ENCODE measurements at places on chromosomes 11 and 22.

DNA sequence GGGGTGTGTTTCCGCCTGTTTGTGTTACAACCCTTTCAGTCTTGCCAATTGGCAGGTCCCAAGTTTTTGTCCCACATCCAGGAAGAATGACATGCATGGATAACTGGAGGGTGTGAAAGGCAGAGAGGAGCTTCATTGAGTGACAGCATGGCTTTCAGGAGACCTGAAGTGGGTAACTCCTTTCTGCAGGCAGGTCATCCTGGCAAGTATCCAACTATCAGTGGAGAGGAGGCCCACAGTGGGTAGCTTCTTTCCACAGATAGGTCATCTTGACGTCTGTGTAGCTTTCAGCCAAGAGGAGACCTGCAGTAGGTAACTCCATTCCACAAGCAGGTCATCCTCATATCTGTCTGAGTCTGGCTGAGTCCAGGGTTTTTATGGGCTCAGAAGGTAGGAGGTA lies 1268.8 kb upstream of the CNTN5 start:
- no peaks in the 10 kb centered on the region for H3K4me1 ChIP-seq
- no peak overlapping the region for H3K4me3 ChIP-seq
- no peak overlapping the region for H3K27ac ChIP-seq
- H3K27me3 ChIP-seq = no peaks in the 10 kb centered on the region
- DNase-seq = no peak

GRCh38 chr11:72930008-72930407 lies 115.8 kb downstream of the ATG16L2 start:
- no peak overlapping the region for H3K4me3 ChIP-seq
- H3K27ac ChIP-seq = no peak overlapping the region
- H3K4me1 ChIP-seq = peaks cover 5% of the 10 kb centered on the region
- no peaks in the 10 kb centered on the region for H3K27me3 ChIP-seq

DNA sequence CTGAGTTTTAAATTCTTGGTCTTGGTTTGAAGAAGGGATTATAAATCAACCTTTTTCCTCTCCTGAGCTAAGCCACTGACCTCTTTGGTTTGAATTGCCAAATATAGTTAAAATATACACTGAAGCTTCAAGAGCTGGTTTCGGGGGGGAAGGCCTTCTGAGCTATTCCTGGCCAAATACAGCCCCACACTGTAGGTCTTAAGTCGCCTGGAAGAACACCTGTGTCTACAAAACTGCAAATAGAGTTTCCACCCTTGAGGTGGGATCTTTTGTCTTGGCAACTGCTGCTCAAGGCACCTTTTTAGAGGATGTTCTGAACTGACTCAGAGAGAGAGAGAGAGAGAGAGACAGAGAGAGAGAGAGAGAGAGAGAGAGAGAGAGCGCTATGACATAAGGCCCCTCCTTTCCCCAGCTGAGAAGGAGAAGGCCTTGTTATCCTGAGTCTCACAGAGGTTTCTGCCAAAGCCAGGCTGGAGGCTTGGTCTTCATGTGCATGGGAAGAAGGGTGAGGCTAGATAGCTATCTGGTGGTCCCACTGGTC lies 5.5 kb downstream of the ADM start:
- no peaks in the 10 kb centered on the region for H3K36me3 ChIP-seq
- H3K27me3 ChIP-seq = no peaks in the 10 kb centered on the region
- H3K4me3 ChIP-seq = no peak overlapping the region
- H3K4me1 ChIP-seq = peaks cover 42% of the 10 kb centered on the region
- peak overlapping the region; percentile 92 for H3K27ac ChIP-seq

DNA sequence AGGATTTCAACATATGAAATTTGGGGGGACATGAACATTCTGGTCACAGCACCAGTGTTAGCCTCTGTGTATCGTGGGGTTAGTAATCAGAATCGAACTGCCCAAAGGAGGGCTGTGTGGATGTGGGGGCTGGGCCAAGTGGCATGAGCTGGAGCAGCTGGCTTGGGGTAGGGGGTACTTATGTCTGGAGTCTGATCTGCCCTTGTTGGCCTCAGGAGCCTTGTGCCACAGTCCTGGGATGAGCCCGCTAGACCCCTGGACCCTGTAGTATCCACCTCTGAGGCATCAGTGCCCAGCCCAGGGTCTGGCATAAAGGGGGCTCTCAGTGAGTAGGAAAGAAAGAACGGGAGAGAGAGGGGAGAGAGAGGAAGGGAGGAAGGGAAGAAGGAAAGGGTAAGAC lies 67.3 kb downstream of the LRRC32 start:
- peaks cover 19% of the 10 kb centered on the region for H3K4me1 ChIP-seq
- no peak for DNase-seq
- no peaks in the 10 kb centered on the region for H3K36me3 ChIP-seq
- H3K27ac ChIP-seq = peak overlapping the region; percentile 63

GRCh38 chr22:22125579-22126468 lies 118.8 kb upstream of the VPREB1 start:
- H3K27ac ChIP-seq = no peak overlapping the region
- no peak for DNase-seq
- H3K4me3 ChIP-seq = no peak overlapping the region
- peaks cover 2% of the 10 kb centered on the region for H3K27me3 ChIP-seq
- no peaks in the 10 kb centered on the region for H3K4me1 ChIP-seq

DNA sequence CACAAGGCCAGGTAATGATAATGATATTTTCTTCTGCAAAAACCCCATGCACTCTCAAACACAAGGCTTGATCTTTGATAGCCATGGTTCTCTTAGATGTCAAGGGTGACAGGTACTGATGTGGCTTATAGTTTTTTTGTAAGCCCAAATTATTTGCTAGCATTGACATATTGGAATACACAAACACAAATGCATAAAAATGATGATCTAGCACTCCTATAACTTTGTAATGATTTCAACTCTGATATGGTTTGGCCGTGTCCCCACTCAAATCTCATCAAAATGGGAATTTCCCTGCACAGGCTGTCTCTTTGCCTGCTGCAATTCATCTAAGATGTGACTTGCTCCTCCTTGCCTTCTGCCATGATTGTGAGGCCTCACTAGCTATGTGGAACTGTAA lies 572.5 kb upstream of the CCDC90B start:
- H3K4me1 ChIP-seq = no peaks in the 10 kb centered on the region
- no peak overlapping the region for H3K4me3 ChIP-seq
- no peak overlapping the region for H3K27ac ChIP-seq
- no peaks in the 10 kb centered on the region for H3K27me3 ChIP-seq
- no peaks in the 10 kb centered on the region for H3K36me3 ChIP-seq

GRCh38 chr22:39703091-39703490 lies 132.5 kb downstream of the CACNA1I start:
- peak overlapping the region; percentile 53 for H3K27ac ChIP-seq
- H3K27me3 ChIP-seq = no peaks in the 10 kb centered on the region
- H3K36me3 ChIP-seq = no peaks in the 10 kb centered on the region

- DNase-seq = no peak
- no peak overlapping the region for H3K27ac ChIP-seq
- H3K4me3 ChIP-seq = no peak overlapping the region
These were observed 72.2 kb downstream of the CCDC81 start for GRCh38 chr11:86446924-86447285.

- DNase-seq = peak; percentile 43
- H3K4me3 ChIP-seq = peak overlapping the region; percentile 56
- H3K27me3 ChIP-seq = no peaks in the 10 kb centered on the region
These were observed 269.9 kb upstream of the SORL1-AS1 start for GRCh38 chr11:121722431-121723245.

DNA sequence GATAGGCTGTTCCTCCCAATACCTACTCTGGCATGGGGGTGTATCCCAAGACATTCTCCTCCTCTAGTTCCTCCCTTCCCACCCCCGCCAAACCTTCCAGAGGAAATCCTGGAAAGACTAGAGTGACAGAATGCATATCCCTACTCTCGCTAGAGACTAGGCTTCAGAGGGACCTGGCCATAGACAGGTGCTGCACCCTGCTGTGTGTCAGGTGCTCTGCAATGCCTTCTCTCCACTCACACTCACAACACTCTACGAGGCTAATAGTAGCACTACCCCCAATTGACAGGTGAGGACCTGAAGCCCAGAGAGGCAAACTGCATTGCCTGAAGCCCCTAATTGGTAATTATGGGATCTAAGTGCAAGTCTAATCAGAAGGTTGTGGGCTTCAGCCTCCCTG lies 46.2 kb upstream of the LMO1 start:
- no peaks in the 10 kb centered on the region for H3K4me1 ChIP-seq
- no peaks in the 10 kb centered on the region for H3K36me3 ChIP-seq
- no peaks in the 10 kb centered on the region for H3K27me3 ChIP-seq
- H3K4me3 ChIP-seq = no peak overlapping the region
- H3K27ac ChIP-seq = no peak overlapping the region
- no peak for DNase-seq

- no peak overlapping the region for H3K4me3 ChIP-seq
- no peaks in the 10 kb centered on the region for H3K36me3 ChIP-seq
- no peak for DNase-seq
- no peaks in the 10 kb centered on the region for H3K27me3 ChIP-seq
- no peak overlapping the region for H3K27ac ChIP-seq
These were observed 38.4 kb downstream of the ZC3H12C start for GRCh38 chr11:110131386-110132123.

DNA sequence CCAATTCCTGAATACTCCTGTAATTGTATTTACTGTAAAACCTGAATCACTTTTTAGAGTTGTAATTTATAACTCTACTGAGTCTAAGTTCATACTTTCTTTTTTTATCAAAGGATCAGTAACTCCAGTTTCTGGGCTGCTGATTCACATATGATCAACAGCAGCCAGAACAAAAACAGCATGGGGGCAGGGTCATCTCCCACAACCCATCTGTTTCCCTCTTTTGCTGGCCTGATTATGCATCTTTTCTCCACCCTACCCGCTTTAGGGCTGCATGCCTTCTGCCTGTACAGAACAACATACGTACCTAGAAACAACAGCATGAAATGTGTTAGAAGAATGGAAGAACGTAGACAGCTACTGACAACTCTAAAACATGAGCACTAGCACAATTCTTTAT lies 76.0 kb downstream of the MRTFA start:
- H3K36me3 ChIP-seq = no peaks in the 10 kb centered on the region
- H3K4me3 ChIP-seq = no peak overlapping the region
- DNase-seq = no peak
- no peaks in the 10 kb centered on the region for H3K27me3 ChIP-seq

DNA sequence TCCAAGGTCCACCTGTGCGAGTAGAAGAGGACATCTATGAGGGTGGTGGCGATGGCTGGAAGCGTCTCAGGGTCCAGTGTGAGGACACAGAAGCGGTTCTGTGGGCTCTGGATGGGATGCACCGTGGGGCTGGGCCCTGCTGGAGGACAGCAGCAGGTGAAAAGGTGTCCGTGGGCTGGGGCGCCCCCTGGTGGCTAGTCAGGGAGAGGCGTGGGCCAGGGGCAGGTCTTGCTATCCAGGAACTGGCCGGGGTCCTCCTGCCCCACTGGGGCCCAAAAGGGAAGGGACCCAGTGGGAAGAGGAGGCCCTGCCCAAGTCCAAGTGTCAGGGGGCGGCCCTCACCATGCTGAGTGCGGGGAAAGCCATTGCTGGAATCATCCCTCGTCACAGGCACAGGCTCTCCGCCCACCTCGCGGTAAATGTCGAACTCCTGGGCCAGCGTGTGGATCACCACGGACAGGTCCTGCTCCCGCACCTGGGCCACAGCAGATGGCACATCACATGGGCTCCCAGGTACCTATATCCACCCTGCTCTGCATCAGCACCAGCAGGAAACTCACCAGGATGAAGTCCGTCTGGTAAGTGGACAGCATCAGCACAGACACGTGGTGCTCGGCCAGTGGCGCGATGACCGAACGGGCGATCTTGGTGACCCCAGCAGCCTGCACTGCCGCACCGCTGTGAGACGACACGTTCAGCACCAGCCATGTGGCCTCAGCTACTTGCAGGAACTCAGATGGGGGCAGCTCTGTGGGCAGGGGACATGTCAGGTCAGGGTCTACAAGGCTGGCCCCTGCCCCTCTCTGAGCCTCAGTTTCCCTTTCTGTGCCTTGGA lies 2.3 kb downstream of the CASTOR1 start:
- no peak overlapping the region for H3K4me3 ChIP-seq
- DNase-seq = peak; percentile 45
- H3K27me3 ChIP-seq = no peaks in the 10 kb centered on the region
- no peaks in the 10 kb centered on the region for H3K36me3 ChIP-seq

GRCh38 chr11:11898648-11899047 lies 56.9 kb downstream of the USP47 start:
- H3K36me3 ChIP-seq = no peaks in the 10 kb centered on the region
- H3K4me3 ChIP-seq = no peak overlapping the region
- no peak for DNase-seq
- H3K27ac ChIP-seq = no peak overlapping the region

DNA sequence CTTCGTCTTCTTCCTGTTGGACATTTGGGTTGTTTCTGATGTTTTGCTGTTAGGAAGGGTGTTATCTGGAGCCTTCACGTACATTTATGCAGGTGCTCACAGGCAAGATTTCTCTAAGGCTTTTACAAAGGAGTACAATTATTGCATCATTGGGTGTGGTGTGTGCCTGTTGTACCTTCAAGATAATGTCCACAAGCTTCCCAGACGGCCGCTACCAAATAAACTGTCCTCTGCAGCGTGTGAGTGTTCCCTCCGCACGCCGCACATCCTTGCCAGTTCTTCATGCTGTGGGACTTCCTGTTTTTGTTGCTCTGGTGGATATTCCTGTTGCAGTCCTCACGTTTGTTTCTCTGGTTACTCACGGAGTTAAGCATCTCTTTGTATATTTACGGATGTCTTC lies 133.3 kb downstream of the TBC1D22A start:
- H3K4me3 ChIP-seq = no peak overlapping the region
- H3K36me3 ChIP-seq = no peaks in the 10 kb centered on the region
- H3K4me1 ChIP-seq = no peaks in the 10 kb centered on the region
- no peak for DNase-seq
